ENCODE measurements at places on chromosomes 13 and 19. TPM values are rescaled to one million over a fixed set of nuclear protein-coding genes. Genes with fewer than 3 reads are reported as not detected.

- H3K4me1 ChIP-seq = no peaks in the 10 kb centered on the region
- H3K36me3 ChIP-seq = no peaks in the 10 kb centered on the region
- no peak overlapping the region for H3K27ac ChIP-seq
- H3K4me3 ChIP-seq = no peak overlapping the region
Observed at GRCh38 chr13:68304286-68304893, 1074.3 kb upstream of the PCDH9 start.

- no peaks in the 10 kb centered on the region for H3K36me3 ChIP-seq
- H3K4me1 ChIP-seq = no peaks in the 10 kb centered on the region
- no peak overlapping the region for H3K4me3 ChIP-seq
Observed at GRCh38 chr13:95075506-95075905, 225.7 kb downstream of the ABCC4 start.

DNA sequence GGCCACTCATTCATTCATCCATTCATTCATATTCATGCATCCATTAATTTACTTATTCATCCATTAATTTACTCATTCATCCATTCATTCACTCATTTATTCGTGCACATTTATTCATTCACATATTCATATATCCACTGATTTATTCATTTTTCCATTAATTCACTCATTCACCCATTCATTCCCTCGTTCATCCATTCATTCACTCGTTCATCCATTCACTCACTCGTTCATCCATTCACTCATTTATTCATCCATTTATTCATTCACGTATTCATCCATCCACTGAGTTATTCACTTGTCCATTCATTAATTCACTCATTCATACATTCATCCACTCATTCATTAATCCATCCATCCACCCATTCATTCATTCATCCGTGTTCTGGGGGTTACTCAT, 35.8 kb upstream of the OLFM2 start:
- H3K4me1 ChIP-seq = no peaks in the 10 kb centered on the region
- H3K27me3 ChIP-seq = no peaks in the 10 kb centered on the region
- no peak overlapping the region for H3K4me3 ChIP-seq

GRCh38 chr19:1863328-1863637, at the start of gene KLF16:
TSS of gene KLF16 (minus strand) at chr19:1863579. CDS start at chr19:1863497, 82 bp downstream.
- no peaks in the 10 kb centered on the region for H3K27me3 ChIP-seq
- no peaks in the 10 kb centered on the region for H3K36me3 ChIP-seq
- peaks cover 44% of the 10 kb centered on the region for H3K4me1 ChIP-seq

- no peaks in the 10 kb centered on the region for H3K4me1 ChIP-seq
- H3K27ac ChIP-seq = no peak overlapping the region
- DNase-seq = no peak
- no peaks in the 10 kb centered on the region for H3K36me3 ChIP-seq
- no peak overlapping the region for H3K4me3 ChIP-seq
- H3K27me3 ChIP-seq = no peaks in the 10 kb centered on the region
Observed at GRCh38 chr13:30196025-30196424, 111.3 kb downstream of the KATNAL1 start.

DNA sequence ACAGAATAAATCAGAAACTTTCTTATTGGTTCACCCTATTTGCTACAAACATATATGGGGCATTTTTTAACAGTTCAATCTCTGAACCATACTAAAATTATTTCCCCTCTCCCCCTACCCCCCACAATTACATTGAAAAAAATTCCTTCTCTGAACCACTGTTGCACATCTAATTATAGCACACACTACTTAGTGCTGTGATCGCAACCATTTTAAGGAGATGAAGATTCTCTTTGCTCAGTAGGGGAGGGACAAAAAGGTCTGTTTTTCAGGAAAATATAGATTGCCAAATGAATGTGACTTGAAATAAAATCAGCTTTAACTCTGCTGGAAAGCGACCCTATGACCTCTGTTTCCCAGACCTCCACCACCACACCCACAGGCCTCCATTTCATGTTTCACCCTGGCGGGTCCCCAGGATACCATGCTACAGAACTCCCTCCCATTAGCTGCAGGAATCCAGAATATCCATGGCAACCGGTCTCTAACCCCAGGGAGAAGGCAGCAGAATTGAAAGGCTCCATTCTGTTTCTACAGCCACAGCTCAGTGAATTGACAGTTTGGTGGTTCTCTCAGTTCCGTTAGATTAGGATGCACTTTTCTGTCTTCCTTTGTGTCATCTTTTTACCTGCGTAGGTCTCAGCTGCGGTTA, 286.3 kb downstream of the TBC1D4 start:
- DNase-seq = no peak
- H3K27ac ChIP-seq = no peak overlapping the region
- H3K4me1 ChIP-seq = no peaks in the 10 kb centered on the region
- H3K36me3 ChIP-seq = no peaks in the 10 kb centered on the region
- no peak overlapping the region for H3K4me3 ChIP-seq

DNA sequence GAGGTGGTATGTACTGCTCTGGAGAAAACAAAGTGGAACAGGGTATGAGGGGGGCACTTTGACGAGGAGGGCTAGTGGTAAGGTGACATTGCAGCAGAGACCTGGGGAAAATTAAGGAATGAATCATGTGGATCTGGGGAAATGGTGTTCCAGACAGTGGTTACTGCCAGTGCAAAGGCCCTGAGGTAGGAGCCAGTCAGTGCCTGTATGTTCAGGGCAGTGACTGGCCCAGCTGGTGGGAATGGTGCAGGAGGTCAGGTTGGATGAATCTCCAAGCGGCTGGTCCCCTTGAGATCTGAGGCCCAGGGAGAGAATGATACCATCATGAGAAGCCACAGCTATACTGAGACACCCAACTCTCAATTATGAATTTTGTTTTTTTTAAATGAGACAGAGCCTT, 4.9 kb downstream of the VAV1 start:
- no peak overlapping the region for H3K4me3 ChIP-seq
- peaks cover 60% of the 10 kb centered on the region for H3K4me1 ChIP-seq
- no peaks in the 10 kb centered on the region for H3K27me3 ChIP-seq
- peaks cover 7% of the 10 kb centered on the region for H3K36me3 ChIP-seq
- no peak overlapping the region for H3K27ac ChIP-seq
- no peak for DNase-seq

DNA sequence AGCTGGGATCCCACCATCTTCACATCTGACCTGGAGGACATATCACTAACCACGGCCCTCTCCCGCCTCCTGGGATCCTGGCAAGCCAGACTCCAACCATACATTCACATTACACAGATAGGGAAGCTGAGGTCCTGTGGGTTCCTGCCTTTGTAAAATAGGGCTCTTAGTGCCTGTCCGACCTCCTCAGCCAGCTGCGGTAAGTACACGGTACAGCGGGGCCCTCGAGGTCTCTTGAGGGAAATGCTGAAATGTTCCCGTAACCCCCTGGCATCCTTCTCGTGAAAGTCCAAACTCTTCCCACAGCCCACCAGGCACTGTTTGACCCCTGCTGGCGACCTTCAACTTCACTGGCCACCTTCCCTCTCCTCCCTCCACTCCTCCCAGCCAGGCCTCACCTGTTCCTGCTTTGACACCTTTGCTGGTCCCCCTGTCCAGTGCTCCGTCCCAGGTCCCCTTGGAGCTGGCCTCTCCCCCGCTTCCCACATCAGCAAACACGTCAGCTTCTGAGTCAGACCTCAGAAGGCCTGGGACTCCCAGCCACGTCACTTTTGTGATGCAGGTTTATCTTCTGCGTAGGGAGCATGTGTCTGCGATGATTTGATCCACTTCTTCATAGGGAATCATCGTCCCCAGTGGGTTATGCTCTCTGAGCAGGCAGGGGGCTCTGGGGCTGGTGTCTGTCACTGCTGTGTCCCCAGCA, 8.8 kb upstream of the GNG7 start:
- no peak for DNase-seq
- H3K4me3 ChIP-seq = no peak overlapping the region
- H3K27ac ChIP-seq = no peak overlapping the region
- no peaks in the 10 kb centered on the region for H3K36me3 ChIP-seq
- H3K27me3 ChIP-seq = no peaks in the 10 kb centered on the region

Gene MADCAM1
- 1.5 TPM for total RNA-seq

Gene ERICH6B
- total RNA-seq = not detected

Gene CALR3
- total RNA-seq = not detected

Data from CD4-positive, alpha-beta memory T cell (primary cell).